GM10248 (cell line): ENCODE measurements at places on chromosomes 6 and 20.

GRCh38 chr6:118935978-118936703 lies 1.2 kb upstream of the MCM9 start:
- no peak for DNase-seq

GRCh38 chr20:17799575-17800227 lies 99.9 kb downstream of the BANF2 start:
- DNase-seq, result no peak

GRCh38 chr6:124822204-124822613 lies 140.0 kb upstream of the RNF217 start:
- DNase-seq, result no peak

DNA sequence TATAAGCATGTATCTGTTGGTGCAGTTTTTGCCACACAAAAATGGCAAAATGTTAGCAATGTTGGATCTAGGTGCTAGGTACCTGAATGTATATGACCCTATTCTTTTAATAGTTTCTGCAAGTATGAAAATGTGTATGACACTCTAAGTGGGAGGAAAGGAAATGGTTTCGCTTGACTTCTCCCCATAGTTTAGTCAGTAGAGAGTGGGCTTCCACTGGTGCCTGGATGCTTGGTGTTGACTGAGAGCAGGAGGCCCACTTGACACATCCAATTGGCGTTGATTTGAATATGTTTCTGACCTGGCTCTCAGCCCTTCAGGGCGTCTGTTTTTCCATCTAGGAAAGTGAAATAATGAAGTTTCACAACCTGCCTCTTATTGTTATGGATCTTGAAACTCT lies 41.8 kb upstream of the GABRR1 start:
- DNase-seq, result peak; percentile 42

DNA sequence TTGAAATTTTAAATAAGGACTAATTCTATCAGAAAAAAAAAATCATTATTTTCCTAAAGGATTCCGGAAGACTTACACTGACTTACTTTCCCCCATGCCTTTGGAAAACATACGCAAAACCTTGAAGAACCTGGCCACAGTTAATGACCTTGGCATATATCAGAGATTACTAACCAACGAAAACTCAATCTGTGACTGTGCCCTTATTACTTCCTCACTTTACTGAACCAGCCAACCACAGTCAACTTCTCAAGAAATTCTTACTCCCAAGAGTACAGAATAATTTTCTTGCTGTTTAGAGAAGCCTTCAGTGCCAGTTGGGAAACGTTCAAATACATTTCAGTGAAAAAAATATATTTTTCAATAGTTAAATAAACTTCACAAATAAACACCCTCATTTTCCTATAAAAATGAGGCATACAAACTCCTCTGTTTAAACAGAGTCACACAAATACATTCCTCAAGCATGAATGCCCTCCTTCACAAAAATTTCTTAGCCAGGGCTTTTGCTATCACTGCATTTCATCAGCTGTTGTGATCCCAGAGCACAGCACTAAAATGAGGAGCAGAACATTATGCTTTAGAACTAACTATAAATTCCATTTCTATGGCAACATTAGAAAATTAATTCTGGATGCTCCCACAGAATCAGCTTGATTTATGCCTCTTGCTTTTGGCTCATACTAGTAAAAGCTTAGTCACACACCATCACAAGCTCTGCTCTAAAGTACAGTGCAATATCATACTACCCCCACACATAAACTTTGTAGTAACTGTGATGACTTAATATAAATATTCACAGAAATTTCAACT lies 117.6 kb downstream of the DST start:
- no peak for DNase-seq
